Smooth muscle cell of the brain vasculature (primary cell): ENCODE measurements at places on chromosomes 3 and 15.

- DNase-seq = peak; percentile 94
These were observed 175.7 kb downstream of the KLHL25 start for GRCh38 chr15:85618956-85619491.

DNA sequence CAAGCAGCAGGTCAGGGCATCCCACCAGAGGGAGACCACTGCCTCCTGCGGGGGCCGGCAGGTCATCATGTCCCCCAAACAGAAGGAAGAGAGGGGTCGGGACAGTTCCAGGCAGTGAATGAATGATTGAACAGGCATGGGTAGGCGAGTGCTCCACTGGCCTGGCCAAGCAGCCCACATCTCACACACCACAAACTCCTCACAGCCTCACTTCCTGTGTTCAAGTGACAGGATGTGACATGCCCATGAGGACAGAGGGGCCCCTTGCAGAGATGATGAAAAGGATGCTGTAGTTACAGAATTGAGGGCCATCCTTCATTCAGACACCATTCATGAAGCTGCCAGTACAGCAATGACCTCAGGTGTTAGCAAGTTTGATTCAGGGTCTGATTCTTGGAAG lies 3.7 kb downstream of the IQSEC1 start:
- DNase-seq = no peak

DNA sequence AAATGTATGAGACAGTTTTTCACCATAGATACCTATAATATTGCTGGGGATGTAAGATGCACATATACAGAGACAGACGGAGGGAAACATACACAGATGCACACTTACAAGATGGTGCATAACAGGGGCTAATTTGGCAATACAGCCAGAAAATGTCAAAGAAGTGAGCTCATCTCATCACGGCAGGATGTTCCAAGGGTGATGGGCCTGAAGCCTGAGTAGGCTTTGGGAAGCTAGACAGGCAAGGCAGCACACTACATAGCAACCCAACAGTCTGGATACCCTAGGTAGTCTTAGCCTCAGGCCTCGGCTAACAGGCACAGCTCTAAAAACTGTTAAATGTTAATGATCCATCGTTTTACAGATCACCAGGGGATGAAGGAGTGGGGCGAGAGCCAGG lies 148.5 kb downstream of the OSBPL10 start:
- DNase-seq = no peak

DNA sequence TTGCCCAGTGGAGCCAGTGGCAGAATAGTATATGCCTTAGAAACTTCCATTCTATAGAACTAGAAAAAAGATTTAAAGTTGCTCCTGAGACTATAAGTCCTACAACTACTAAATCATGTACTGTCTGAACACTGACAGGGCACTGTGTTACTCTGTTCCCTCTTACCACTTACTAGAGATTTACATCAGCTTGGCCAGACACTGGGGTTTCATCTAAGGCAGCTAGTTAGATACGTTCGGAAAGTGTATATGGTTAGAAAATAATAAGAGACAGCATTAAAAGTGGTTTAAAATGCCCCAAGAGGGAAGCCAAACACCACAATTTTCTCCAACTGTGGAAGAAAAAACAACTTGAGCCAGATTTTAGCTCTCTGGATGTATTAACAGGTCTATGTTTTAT lies 97.1 kb downstream of the FBN1 start:
- DNase-seq = no peak

GRCh38 chr3:127632035-127632820 lies 3.2 kb downstream of the PODXL2 start:
- no peak for DNase-seq

DNA sequence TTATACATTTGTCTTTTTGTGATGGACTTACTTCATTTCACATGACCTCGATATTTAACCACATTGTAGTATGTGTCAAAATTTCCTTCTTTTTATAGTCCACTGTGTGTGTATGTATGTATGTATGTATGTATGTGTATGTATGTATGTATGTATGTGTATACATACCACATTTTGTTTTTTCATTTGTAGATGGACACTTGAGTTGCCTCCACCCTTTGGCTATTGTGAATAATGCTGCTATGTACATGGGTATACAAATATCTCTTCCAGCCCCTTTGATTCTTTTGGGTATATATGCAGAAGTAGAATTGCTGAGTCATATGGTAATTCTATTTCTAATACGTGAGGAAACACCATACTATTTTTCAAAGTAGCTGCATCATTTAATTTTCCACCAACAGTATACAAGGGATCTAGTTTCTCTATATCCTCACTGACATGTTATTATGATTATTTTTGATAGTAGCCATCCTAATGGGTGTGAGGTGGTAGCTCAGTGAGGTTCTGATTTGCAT lies 228.2 kb downstream of the OPA1 start:
- no peak for DNase-seq
